ENCODE measurements at places on chromosomes 11 and 22.

DNA sequence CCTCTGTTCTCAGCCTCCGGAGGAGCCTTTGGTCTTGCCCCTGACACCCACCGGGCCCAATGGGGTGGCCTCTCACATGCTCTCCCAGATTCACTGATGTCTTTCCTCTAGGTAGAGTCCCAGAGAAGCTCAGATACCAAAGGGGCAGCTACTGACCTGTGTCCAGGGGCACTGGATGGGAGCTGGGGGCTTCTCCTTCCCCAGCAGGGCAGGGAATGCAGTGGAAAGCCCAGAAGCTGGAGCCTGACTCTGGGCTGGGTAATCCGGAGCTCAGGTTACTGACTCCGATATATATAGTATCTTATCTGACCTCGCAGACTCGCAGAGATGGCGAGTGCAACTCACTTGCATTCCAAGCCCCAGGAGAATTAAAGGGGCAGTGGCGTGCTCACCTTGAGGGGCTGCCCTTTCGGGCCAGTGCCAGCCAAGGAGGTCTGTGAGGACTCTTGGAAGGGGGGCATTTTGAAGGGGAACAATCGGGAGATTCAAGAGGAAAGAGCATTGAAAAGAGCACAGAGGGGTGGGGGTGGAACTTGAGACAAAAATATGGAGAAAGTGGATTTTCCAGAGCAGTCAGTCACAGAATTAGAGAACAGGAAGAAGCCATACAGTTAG is 2.5 kb downstream of the USP2 start:
- DNase-seq: no peak

GRCh38 chr22:20607157-20607907 is 99.9 kb downstream of the MED15 start:
- no peak for DNase-seq

- peak; percentile 90 for DNase-seq
These were observed at the start of gene TSG101 for GRCh38 chr11:18526521-18527296. TSG101 (minus strand) TSS chr11:18526942; CDS start chr11:18526816, 126 bp downstream.

DNA sequence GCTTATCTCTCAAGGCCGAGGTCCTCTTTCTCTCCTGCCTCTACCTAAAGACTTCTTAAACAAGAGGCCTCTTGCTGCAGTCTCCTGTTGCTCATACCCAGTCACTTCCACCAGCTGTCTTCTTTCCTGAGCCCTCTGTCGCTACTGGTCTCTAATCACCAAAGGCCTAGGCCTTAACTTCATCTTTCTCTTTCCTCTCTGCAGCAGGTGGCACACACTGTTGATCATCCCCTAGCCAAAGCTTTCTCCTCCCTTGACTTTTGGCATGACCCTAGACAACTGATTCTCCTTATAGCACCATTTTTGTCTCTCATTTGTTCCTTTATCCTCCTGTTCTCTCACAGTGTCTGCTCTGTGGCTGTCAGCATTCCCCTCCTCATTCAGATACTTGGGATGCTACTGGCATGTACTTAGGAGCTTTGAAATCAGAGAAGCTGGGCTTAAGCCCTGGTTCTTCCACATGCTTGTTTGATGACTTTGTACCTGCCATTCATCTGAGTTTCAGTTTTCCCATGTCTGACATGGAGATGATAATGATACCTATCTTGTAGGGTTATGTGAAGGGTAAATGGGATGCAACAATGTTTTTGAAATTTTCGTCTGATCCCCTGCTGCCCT is 22.4 kb downstream of the ENDOD1 start:
- DNase-seq: no peak

GRCh38 chr11:74069146-74070046 is 60.5 kb upstream of the UCP3 start:
- no peak for DNase-seq

DNA sequence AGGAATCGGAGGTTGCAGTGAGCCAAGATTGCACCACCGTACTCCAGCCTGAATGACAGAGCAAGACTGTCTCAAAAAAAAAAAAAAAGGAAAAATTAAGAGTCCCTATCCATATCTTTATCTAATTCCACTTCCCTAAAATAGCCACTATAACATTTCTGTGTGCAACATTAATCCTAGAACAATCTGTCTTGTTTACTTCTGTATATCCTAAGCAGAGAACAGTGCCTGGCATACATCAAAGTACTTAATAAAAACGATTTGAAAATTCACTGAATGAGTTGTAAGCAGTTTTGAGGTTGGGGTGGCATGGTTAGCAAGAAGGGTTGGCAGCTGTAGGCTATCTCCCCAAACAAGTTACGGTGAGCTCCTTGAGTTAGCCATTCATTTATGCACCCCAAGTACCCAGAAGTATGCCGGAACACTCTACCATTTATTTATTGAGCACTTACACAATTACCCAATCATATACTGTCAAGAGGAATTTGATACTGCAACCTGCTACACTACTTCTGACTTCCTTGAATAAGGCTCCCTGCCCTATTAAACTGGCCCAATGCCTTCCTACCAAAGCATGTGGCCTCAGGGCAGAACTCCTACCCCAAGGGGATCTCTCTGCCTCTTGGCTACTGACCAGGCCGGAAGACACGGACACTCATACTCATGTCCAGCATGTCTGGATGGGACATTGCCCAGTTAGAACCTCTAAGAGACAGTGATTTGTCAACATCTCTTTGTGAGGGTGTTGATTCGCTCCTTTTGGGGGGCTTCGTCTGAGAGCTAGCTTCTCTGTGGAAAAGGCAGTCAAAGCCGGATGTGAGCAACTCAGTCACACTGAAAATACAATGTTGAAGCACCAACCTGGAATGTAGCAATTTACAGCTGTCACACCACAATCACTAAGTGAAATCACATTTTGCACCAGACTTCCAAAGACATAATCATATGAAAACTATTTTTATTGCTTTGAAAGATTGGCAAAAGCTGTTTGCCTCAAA is 16.3 kb upstream of the TMEM41B start:
- DNase-seq: no peak

Data from globus pallidus (tissue), 1 donor.